Stimulated activated CD8-positive, alpha-beta memory T cell treated with anti-CD3 and anti-CD28 coated beads, Interleukin-7, amount 100 ng/mL, for 1 hour (primary cell): ENCODE measurements at places on chromosomes 6 and 20.

DNA sequence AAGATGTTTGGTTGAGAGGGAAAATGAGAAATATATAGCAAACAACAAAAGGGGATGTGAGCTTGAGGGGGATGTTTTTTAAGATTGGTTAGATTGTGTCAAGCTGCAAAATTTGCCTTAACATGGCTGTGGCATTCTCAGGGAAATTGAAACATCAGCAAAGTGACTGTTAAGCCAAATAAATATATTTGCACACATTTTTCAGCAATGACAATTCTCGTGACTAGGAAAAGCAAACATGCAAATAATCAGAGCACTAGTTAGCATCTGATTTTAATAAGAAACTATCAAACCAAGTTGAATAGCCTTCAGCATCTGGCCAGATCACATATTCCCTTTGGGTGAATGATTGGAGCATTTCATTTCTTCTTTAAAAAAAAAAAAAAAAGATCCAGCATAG, 262.8 kb downstream of the TBC1D7 start:
- DNase-seq: no peak

DNA sequence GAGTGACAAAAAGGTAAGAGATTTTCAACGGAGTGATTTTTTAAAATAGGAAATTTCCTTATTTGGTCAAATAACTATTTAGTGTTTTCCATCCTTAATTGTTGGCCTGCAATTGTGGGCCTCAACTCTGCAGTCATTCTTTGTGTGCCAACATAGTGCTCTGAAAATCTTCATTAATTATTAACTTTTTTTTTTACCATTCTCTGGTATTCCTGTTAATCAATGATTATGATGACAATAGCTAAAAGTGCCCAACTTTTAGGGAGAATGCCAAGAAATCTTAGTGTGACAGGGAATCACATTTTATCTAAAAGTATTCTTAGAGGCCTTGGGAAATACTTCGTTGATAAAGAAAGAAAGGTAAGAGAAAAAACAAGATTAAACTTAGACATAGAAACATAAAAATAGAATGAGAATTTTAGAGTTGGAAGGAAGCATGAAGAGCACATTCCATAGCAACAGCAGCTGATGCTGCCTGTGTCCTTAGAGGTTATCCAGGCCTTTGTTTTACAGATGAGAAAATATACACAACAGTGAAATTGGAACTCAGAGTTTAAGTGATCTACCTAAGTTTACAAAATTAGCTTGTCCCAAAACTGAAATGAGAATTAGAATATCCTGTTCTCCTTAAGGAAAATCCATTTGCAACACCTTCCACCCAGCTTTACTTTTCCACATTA, 1.2 kb downstream of the GPRC6A start:
- no peak for DNase-seq

- DNase-seq: no peak
Measured at GRCh38 chr6:157885211-157885788, 62.3 kb downstream of the SNX9 start.

- DNase-seq: no peak
Measured at GRCh38 chr6:151705993-151706733, 101.3 kb upstream of the ESR1 start.

GRCh38 chr20:52083627-52084232, 107.8 kb downstream of the ZFP64 start:
- no peak for DNase-seq

GRCh38 chr6:157909282-157909664, 72.4 kb upstream of the SYNJ2 start:
- no peak for DNase-seq

- no peak for DNase-seq
Measured at GRCh38 chr20:10671221-10671918, 2.4 kb downstream of the JAG1 start.

DNA sequence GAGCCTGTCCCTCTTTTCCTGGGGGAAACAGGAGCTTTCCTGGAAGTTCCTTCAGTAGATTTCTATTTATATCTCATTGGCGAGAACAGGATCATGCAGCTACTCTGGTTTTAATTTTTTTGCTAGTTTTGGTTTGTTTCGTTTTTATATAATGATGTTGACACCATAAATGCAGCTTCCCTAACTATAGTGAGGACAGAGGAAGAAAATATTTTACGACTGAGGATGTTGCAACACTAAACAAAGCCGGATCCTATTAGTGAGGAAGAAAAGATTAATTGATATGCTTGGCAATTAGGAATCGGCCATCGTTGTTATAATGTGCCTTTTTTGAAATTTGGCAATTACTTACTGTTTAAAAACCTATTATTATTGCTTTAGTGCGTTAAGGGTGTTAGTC, 16.6 kb downstream of the KDM1B start:
- DNase-seq: no peak

- no peak for DNase-seq
Measured at GRCh38 chr6:138227316-138227781, 9.1 kb upstream of the PBOV1 start.

DNA sequence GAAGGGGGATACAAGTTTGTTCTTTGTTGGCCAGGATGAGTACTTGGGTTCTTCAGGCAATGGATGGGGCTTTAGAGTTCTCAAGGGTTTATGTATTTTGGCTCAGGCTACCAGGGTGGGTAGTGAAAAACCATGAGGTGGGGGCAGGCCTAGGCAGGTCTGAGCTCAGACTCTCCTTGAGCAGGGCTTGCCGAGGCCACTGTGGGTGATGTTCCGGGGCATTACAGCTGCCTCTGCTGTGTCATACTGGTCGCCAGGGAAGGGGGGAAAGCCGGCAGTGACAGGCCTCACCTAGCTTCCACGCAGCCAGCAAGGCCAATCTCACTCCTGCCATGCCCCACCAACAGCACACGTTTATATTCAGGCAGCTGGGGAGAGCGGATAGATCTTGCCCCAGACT, 79.6 kb downstream of the BCKDHB start:
- no peak for DNase-seq

GRCh38 chr6:159691963-159692287, 1.1 kb downstream of the SOD2 start:
- no peak for DNase-seq

DNA sequence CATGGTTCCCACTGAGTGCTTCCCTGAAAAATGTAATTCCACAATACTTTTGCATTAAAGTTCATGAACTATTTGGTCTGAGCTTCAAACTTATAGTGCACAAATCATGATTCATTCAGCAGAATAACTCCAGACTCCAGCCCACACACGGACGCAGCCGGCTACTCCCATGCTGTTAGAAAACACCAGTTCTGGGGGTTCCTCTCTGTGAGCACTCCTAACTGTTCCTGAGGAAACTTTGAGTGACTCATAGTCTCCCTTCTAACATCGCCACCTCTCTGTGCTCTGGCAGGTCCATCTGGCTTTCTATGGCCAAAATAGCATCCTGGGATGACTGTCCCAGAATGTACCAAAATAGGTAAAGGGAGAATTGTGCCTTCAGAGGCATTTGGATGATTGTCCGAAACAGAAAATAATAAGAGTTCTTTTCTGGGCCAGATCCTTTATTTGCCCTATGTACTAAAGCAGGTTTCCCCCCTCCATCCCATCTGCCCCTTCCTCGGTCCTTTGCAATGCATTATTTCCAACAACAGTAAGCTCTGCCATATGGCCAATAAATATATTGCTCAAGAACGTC, 32.3 kb upstream of the LY86 start:
- DNase-seq: no peak

DNA sequence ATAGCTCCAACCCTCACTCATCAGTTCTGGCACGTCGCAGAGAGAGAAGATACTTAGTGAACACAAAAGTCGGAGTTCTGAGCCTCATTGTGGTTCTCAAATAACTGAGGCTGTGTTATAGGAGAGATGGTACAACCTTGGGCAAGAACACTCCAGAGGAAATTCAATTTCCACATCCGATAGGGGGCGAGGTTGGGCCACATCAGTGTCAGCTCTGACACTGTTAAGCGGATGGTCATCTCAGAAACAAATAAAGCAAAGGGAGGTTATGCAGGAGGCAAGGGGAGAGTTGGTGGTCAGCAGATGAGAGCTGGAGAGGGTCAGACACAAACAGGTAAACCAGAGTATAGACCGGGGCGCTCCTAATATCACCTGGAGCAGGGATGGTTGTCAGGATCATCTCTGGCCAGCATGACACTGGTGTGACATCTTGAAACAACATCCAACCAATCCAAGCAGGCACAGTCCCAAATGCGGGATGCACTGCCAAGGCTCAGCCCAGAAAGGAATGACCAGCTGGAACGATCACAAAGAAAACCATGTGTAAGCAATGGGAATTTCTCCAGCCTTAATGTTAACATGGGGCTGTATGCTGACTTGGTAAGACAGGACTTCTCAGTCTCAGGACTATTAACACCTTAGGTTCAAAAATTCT, 331.8 kb downstream of the HACE1 start:
- DNase-seq: no peak

- no peak for DNase-seq
Measured at GRCh38 chr6:40457261-40457660, 129.9 kb downstream of the LRFN2 start.

DNA sequence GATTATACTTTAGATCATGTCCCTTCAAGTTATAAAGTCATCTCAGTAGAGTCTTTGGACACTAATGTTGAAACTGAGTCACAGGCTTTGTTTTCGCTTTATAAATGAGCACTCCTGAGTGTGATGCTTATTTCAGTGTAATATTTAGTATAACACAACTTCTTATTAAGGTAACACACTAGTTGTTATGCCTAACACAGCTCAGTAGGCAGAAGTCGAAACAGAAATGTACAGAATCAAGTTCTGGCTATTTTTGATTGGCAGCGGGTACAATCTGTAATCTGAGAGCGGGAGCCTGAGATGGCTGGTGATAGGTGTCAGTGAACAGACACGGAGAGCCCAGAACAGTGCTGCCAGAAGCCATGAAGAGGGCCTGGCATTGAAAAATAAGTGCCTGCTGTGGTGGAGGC, 11.4 kb downstream of the HECA start:
- DNase-seq: no peak

DNA sequence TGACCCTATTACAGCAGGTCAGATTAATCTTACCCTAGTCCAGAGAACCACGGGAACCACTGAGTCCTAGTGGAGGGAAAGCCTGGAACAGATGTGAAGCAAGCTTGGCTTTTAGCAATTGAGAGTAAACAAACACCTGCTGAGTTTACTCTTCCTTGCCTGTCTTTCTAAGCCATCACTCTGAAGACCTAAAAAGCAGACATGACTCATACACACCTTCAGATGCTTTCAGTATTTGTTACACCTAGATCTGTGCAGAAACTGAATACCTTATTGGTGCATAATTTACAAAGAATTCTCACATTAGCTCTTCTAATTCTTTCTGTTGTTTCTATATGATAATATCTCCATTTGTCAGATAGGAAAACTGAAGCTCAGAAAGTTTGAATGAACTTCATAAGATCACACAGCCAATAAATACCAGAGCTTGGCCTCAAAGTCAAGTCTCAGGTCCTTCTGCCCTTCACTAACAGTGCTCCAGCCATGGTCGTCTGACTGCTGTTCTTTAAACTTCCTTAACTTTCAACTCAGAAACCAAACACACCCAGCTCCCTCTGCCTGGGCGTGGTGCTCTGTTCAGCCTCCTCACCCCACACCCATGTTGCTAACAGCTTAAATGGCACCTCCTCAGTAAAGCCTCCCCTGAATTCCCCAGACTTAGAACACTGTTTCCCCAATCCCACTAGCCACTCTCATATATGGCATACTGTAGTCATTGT, 8.6 kb upstream of the GABBR1 start:
- no peak for DNase-seq

- DNase-seq: no peak
Measured at GRCh38 chr6:117345292-117345610, 79.9 kb downstream of the VGLL2 start.

- no peak for DNase-seq
Measured at GRCh38 chr6:6085928-6086668, 79.4 kb upstream of the NRN1 start.

DNA sequence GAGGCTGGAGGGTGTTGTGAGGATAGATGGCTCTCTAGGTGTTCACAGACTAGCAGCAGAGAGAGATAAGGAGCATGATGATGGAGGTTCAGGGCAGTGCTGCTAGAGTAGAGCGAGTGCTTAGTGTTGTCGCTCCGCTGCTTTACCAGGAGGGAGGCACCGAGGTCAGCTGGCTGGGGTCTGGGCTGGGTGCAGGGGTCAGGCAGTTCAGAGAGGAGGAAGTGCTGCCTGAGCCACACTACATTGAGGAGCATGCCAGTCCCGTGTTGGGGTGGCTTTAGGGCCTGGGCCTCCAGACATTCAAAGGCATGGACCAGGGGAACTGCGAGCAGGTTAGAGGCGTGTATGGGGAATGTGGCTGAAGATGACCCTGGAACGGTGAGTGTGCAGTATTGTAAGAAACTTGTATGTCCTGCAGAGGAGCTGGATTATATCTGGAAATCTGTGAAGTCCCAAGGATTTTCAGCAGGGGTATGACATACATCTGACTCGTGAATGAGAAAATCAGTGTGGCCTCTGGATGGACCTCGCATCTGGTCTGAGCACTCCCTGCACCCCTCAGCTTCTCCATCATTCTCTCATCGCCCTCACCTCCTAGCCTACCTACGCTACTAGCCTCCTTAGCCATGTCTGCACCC, 66.9 kb downstream of the IGF2R start:
- DNase-seq: no peak

- no peak for DNase-seq
Measured at GRCh38 chr6:34295721-34296120, 46.9 kb upstream of the SMIM29 start.

DNA sequence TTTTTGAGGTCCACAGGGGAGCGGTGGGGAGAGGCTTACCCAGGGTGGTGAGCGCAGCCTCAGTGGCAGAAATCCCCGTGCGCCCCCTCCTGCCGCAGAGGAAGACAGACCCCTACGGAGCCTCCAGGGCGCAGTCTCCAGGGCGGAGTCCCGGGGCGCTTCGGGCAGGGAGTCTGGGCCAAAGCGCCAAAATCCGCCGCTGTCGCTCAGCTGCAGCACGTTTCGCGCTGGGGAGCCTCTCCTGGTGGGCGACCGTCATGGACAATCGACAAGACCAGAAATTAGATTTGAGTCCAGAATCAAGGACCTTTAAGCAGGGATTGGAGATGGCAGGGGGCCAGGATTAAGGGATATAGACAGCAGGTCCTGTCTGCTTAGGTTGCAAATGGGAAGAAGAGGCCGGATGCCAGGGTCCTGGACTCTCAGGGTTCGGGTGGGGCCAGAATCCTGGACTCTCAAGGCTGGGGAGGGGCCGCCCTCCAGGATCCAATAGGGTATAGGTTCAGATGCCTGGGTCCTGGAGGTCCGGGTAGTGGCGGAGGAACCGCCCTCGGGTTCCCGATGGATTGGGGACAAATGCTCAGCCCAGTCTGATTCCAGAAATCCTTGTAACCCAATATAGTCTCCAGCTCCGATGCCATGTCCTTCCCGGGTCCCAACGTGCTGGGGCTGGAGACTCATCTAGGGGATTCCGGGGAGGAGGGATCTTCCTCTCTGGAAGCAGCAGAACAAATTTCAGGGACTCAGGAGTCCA, 7.9 kb upstream of the HLA-E start:
- DNase-seq: no peak

DNA sequence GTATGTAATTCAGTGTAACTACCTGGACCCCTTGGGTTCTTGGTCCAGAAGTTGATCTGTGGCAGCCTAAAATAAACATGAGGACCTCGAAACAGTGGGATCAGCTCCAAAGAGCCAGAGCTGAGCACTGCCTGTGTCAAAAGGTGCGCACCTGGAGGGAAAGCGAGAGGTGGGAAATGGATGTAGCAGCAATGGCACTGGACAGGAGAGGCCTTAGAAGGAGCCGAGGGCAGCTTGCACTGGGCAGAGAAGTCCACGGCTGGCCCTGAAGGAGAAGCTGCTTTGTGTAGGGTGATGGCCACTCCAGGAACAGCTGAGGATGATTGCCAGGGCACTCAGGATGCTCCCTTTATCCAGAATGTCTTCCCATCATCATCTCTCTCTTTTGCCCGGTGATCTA, 213.9 kb upstream of the SNX9 start:
- DNase-seq: no peak

- DNase-seq: no peak
Measured at GRCh38 chr6:26241033-26241895, 123.7 kb upstream of the BTN3A2 start.
